Kidney (tissue), 22 donors: ENCODE measurements at places on chromosomes 7 and 10. TPM values are rescaled to one million over a fixed set of nuclear protein-coding genes. Genes with fewer than 3 reads are reported as not detected.

C10orf67 gene
- 1.6 TPM for total RNA-seq

HGF gene
- total RNA-seq = 23.8 TPM

KIN gene
- total RNA-seq = 12.9 TPM

ZNF277 gene
- 25.0 TPM for total RNA-seq

SAMD9L gene
- total RNA-seq = 14.9 TPM

PAPOLB gene
- 0.06 TPM for total RNA-seq

SLC35B4 gene
- 12.9 TPM for total RNA-seq

EEPD1 gene
- total RNA-seq = 6.3 TPM

AKR1C4 gene
- total RNA-seq = not detected

DNA sequence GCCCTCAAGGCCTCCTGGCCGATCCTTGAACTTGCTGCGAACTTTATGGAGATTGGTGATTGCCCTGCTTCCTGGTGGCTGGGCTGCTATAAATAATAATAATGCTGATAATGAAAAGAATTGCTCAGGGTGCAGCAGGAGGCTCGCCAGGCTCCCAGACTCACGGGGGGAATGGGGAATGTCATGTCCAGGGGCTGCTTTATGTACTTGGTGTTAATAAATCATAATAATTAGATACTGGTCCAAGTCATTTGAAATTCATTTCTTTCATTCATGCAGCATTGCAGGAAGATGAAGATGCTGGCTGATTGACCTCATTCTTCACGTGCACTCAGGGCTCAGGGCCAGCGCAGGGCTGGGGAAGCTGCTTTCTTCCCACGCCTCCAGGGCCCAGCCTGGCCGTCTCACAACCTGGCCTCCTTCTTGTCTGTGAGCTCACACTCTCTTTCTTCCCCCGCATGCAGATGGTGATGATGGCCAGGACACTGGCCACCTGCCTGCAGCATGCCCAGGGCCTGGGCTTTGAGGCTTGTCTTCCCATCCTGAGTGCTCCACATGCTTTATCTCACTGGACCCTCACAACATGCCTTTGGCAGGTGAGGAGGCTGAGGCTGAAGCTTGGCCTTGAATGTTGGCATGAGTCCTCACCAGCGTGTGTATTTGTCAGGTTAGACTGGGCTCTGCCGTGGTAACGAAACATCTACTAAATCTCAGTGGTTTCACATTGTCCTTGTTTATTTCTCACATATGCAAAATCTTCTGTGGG lies 138.4 kb upstream of the TNS3 start:
- DNase-seq = peak; percentile 34

- no peak for DNase-seq
Measured at GRCh38 chr10:1293157-1293556, 237.0 kb downstream of the WDR37 start.

- no peak for DNase-seq
Measured at GRCh38 chr7:116857052-116857451, 5.3 kb upstream of the CAPZA2 start.

DNA sequence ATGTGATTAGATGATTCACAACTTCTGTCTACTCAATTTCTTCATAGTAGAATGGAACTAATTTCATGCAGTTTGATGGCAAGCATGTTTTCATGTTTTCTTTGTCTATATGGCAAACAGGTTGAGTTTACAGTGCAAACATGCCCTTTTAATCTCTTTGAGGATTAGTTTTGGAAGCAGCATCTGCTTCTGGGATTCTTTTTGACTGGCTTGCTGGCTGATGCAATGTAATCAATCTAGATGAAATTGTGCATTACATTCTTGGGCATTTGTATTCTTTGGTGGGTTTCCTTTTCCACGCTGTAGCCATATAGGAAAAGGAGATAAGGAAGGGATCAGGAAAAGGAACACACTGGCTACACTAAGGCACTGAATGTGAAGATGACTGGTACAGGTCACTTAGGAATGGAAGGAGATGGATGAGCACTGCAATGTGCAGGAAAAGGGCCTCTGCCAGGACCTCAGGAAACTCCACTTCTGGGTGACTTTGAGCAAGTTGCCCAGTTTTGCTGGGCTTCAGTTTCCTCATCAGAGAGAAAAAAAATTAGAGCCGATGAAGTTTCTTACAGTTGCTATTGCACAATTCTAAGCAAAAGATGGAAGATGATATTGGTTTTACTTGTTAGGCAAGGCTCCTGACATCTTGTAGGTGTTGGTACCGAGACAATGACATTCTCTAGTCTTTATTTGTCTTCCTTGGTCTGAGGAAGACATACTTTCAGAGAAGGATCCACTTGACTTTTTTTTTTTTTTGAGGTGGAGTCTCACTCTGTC lies 269.1 kb downstream of the SUGCT start:
- DNase-seq = no peak

DNA sequence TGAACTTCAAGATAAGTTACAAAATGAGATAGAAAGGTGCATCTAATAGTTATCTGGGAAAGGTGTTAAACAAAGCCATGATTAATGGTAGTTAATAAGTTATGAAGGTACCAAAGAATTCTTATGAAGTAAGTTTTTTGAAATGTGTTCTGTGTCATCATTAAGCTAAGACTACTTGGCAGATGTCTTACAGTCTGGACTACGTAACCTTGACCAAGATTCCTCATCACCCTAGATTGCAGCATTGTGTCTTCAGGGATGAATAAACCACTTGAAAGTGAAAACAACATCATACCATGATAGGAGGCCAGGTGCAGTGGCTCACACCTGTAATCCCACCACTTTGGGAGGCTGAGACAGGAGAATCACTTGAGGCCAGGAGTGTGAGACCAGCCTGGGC lies 48.2 kb downstream of the GOT1 start:
- DNase-seq = no peak

DNA sequence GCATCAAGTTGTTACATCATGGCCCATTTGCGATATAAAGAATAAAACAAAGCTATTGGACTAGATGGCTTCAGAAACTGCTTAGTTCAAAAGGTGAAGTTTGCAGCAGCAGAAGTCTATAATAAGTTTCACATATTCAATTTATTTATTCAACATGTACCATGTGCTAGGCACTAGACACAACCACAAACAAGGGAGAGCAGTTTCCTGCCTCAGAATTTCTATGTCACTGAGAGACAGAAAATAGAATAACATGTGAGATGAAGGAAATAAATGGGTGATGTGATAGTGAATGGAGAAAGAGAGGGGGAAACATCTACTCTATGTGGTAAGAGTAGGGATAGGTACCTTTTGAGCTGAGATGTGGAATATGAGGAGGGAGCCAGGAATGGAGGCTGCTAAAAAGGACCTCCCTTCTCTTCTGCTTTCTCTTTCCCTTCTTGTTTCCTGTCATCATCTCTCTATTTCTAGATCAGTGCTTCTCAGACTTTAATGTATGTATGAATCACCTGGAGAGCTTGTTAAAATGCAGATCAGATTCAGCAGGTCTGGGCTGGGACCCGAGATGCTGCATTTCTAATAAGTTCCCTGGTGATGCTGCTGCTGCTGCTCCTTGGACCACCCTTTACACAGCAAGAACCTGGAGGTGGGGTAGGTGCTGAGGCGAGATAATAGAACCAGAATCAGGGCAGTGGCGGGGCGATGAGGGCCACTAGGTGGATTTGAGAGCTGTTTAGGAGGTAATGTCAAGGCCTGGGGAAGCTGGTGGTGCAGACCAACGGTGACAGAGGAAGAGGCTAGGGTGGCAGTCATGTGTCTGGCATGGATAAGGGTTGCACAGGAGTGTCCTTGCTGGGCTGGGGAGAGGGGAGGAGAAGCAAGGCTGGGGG lies 13.7 kb upstream of the INMT start:
- DNase-seq = no peak

DNA sequence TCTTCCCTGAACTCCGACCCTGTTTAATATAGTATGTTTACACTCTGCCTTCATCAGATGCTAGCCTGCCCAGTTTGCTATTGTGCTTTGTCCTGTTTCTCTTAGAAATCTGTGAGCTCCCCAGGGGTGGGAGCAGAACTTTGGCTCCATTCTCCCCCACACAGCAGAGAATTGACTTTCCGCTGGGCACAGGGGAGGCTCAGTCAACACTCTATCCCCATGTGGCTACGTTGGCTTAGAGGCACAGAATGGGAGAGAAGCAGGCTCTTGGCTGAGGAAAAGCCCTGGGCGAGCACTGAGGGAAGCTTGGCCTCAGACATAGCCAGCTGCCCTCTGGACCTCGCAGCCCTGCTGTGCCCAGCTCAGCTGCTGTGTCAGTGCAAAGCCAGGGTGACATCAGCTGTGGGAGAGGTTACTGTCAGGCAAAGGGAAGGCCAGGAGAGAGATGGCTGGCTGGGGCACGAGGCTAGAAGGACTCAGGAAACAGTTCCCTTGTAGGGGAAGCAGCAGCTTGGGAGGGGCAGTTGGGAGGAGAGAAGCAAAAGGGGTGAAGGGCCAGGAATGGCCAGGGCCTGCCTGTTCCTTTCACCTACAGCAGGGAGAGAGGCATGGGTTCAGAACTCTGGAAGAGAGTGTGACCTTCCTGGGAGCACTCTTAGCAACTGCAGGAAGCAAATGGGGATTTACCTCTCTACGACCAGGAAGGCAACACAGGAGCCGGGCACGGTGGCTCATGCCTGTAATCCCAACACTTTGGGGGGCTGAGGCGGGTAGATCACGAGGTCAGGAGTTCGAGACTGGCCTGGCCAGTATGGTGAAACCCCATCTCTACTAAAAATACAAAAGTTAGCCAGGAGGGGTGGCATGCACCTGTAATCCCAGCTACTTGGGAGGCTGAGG lies 5.8 kb upstream of the SCD start:
- DNase-seq = no peak

DNA sequence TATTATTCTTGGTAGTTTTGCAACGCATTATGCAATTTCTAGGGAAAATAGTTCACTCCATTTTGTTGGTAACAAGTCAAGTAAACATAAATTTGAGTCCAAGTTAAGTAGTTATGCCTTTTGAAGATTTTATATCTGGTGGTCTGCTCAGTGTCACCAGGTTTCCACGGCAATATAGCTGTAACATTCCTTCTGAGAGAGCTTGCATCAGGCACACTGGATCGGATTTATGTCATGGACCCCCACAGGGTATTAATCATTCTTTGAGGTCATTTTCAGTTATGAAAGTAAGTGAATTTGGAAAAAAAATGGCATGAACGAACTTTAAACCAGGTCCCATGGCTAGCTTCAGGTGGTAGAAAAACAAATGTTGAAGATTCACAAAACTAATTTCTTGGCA lies 136.3 kb downstream of the POLR1F start:
- no peak for DNase-seq

DNA sequence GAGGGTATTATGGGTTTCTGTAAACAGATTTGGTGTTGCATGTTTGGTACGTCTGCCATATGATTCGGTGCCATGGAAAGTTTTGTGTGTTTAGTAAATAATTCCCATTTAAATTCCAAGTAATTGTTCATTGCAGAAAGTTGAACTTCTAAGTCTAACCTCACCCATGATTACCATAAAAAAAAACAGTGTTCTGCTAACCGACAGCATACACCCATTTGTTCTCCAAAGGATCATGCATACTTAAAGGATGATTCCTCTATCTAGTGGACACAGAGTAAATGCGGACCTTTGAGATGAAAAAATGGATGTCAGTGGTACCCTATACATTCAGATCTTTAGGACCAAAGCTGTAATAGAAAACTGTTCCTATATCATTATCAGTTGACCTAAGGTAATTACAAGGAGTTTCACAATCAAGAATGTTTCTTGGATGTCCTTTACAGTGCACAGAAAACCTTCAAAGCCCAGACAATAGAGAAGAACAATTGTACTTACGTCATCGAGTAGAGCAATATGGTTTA lies 209.9 kb downstream of the CRPPA start:
- no peak for DNase-seq

DNA sequence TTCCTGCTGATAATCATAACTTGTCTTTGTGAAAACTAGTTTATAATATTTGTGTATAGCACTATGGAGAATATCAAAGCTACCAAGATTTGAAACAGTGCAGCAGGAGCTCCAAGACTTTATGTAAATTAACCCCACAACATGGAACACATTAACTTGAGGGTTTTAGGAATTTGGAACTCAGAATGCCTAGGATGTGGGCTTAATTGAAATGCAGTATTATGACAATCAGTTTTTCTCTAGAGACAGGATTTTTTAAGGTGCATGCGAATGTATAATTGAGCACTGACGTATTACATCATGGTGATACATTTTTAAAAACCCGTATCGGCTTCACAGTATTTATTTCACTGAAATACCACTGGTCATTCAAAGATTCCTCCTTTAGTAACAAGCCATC lies 313.1 kb upstream of the DGKB start:
- no peak for DNase-seq

DNA sequence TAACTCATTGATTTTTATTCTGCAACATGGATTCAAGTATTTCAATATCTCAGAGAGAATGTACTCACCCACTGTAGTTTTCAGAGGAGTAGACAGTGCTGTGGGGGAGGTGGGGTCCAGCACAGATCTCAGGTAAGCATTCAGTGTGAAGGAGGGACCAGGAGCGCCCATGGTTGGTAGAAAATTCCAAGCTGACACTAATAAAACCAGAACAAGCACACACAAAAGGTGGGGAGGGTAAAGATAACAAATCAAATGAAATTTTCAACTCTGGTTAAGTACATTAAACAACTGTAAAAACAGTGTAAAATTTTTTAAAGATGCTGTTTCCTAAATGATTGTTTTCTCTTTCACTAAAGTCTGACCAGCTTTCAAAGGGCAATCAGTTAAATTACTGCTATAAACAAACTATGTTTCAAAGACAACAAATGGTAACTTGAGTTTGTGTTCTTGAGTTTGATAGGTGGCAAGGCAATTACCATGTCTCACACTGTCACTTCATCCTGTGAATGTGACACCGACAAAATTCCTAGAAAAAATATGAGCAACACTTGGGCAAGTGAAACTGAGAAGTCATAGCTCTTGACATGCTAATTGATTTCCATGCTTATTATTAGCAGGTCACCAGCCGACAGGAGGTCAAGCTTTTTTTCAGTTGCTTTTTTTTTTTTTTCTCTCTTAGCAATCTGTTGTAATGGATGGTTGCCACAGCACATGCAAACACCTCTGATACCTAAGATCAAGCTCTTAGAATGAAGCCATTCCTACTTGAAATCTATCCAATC lies 205.8 kb upstream of the SLC26A5 start:
- peak; percentile 75 for DNase-seq

- no peak for DNase-seq
Measured at GRCh38 chr7:65390588-65390987, 16.9 kb downstream of the ZNF92 start.

DNA sequence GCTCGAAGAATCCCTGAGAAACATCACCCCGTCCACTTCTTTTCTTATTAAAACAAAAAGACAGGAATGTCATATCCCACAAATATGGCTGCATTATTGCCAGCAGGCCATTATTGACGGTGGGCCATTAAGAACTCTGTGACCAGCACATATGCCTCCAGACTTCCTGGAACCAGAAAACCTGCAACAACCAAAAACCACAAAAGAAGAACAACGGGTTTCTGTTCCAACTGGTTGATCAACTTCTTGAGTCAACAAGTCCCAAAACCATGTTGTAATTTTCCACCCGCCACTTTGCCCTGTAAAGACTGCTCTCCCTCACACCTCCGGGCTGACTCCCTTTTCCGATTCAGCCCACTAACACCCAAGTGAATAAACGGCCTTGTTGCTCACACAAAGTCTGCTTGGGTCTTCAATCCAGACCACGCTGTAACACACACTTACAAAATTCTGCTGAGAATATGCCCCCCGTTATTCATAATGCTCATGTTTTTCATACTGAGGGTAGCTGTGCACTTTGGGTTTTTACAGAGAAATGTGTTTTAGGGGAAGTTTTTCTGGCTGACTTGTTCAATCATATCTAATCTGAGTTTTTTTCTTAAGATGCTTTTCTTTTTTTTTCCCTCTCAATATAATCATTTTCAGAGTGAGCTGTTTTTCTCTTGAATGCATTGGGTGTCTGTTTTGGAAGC lies 20.7 kb downstream of the ZNF107 start:
- DNase-seq = no peak
